ENCODE measurements at places on chromosomes 11 and 22.
A peak's percentile ranks its signal among the peaks of the same experiment; 100 is the strongest.

DNA sequence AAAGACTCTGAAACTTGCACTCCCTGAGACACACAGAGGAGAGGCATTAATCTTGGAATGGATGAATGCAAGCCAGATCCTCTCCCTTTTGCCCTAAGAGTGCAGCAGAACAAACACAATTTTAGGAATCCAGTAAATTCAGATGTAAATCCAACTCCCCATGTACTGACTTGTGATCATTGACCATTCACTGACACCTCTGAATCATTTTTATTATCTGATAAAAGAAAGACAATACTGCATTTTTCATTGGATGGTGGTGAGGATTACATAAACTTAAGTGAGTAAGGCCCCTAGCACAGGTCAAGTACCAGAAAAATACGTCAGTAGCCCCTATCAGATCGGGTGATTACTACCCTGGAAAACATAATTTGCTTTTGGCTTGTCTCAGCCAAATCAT is 782.9 kb upstream of the API5 start:
- DNase-seq = no peak

GRCh38 chr11:21430537-21430936 is 761.2 kb downstream of the NELL1 start:
- DNase-seq = no peak

DNA sequence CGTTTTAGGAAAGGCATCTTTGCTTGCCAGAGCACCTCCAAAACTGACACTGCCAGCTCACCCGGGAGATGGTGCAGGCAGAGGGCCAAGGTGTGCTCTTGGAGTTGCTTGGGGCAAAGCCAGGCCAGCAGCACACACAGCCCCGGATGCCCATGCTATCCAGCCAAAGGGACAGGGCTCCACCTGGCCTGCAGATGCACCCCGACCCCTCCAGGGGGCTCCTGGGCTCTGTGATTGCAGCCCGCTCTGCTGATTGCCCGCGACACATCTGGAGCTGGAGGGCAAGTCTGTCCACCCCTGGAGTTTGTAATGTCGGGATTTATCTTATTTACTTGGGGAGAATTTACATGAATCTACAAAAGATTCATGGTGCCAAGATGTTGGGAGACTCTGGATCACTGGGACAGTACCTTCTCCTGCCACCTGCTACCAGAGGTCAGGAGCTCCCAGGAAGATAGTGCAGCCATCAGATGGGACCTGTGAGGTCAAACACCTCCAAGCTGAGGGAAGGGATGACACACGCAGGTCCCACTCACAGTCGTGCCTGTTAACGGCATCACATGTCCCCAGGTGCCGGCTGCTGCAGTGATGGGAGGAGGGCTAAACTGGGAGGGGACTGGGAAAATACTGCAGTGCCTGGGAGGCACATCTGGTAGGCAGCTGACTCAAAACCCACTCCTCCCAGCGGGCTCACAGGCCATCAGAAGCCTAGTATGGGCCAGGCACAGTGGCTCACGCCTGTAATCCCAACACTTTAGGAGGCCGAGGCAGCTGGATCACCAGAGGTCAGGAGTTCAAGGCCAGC is 17.2 kb downstream of the CBX7 start:
- no peak for DNase-seq

- DNase-seq = no peak
Measured at GRCh38 chr11:106304274-106304673, 226.8 kb downstream of the AASDHPPT start.

DNA sequence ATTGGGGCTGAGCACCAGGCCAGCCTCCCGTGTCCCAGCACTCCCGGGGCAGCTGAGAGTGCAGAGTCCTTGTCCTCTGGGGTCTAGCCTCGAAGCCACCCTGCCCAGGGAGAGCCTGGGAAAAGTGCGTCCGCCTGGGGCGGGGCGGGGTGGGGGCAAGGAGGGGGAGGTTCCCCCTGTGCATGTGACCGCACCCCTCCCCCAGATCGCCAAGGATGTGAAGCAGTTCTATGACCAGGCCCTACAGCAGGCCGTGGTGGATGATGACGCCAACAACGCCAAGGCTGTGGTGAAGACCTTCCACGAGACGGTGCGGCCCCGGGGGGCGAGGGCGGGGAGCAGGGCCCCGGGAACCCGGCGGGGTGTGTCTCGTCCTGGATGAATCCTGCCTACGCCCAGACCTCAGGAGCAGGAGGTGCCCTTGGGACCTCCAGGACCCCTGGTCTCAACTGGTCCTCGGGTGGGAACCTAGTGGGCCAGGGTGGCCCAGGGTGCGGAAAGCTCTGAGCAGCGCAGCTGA is 5.3 kb upstream of the TSSC4 start:
- no peak for DNase-seq

- no peak for DNase-seq
Measured at GRCh38 chr11:94639901-94640721, 72.9 kb downstream of the PIWIL4 start.

DNA sequence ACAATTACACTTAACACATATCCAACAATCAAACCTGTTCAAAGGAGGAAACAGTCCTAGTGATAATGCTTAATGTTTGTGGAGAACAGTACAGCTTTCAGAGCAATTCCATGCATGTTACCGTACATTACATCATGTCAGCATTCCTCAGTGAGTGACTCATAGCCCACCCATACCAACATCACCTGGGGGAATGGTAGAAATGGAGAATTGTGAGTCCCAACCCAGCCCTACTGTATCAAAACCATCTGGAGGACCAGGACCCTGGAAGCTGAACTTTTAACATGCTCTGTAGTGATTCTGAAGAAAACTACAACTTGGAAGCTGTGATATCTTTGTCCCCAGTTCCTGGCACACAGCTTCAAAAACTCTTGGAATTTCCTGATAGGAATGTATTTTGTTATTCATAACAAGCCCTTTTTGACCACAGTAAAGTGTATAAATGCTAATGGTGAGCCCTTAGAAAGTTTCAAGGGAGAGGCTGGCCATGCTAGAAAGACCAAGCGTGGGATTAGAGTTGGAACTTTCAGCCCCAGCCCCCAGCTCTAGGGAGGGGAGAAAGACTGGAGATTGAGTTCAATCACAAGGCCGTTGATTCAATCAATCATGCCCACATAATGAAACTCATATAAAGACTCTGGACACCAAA is 301.1 kb downstream of the BUD13 start:
- DNase-seq = peak; percentile 47

- DNase-seq = no peak
Measured at GRCh38 chr11:81963018-81963417, 770.6 kb downstream of the FAM181B start.

- DNase-seq = no peak
Measured at GRCh38 chr22:24165673-24166072, 15.6 kb upstream of the SUSD2 start.

DNA sequence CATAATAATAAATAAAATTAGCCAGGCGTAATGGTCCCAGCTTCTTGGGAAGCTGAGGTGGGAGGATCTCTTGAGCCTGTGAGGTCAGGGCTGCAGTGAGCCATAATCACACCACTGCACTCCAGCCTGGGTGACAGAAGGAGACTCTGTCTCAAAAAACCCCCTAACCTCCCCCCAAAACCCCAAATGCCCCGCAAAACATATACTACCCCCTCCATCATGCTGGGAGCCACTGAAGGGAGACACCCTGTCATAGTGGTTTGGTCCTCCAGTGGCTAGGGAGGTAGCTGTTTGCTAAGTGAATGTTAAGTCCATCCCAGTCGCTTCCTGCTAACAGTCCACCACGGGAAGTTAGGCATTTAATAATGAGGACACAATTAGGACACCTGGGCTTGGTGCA is 125.0 kb downstream of the ABTB2 start:
- DNase-seq = no peak

- no peak for DNase-seq
Measured at GRCh38 chr11:115627666-115628460, 123.6 kb upstream of the CADM1 start.

GRCh38 chr11:74023276-74023675 is 14.4 kb upstream of the UCP3 start:
- no peak for DNase-seq

DNA sequence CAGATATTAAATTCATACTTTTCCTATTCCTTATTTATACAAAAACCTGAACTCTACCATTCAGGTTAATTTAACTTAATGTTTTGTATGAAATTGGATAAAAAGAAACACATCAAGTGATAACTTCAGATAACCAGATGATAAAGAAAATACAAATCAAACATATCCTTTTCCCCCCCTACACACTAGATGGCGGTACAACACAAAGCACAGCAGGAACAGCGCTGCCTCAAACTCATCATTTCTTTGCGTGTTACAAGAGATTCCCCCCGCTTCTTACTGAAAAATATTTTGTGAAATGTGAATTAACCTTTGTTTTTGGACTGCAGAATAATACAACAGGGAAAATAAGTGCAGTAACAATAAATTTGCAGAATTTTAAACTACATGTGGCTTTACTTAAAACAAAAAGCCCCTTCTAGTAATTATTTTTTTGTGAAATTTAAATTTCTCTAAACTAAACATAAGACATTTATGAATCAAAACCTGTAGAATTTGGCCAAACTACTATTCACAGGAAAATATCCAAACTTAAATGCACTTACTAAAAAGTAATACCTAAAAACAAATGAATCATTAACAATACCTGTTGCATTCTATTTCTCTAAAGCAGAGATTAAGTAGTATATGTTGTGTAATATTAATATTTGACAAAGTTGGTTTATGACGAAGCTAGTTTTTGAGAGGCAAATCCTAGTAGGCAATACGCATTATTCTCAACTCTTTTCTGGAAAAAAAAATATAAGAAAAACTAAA is 74.4 kb downstream of the ARHGAP32 start:
- DNase-seq = peak; percentile 44

DNA sequence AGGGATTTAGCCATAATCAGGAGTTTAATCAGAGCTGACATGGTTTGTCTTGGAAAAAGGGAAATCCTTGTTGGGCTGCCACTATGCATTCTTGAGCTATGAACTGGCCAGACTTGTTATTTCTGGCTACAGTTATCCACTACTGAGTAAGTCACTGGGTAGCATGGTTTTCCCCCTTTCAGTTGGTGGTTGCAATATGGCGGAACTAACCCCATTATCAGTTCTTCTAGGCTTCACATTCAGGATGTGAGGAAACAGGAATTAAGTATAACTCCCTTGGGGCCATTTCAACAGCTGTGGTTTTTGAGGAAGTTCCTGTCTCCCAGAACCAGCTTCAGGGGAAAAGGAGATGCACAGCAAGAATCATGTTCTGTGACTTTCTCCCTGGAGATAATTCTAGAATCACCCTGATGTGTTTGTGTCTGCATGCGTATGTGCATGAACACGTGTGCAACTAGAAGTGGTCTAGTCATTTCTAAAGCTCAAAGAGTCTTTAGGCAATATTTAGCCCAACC is 103.0 kb upstream of the CD44 start:
- DNase-seq = peak; percentile 27

GRCh38 chr22:25689631-25690030 is 52.4 kb upstream of the MYO18B start:
- no peak for DNase-seq

GRCh38 chr11:35078470-35078735 is 60.6 kb upstream of the CD44 start:
- no peak for DNase-seq

GRCh38 chr22:43539572-43540528 is 128.0 kb downstream of the MPPED1 start:
- no peak for DNase-seq

GRCh38 chr11:121683791-121684190 is 231.0 kb upstream of the SORL1-AS1 start:
- DNase-seq = no peak

Measured in glomerular endothelial cell (primary cell).